ENCODE measurements at places on chromosomes 5 and 9.
A peak's percentile ranks its signal among the peaks of the same experiment; 100 is the strongest.

- no peak for DNase-seq
These were observed 374.9 kb upstream of the IRX1 start for GRCh38 chr5:3220638-3221288.

GRCh38 chr5:3382782-3383181 is 212.8 kb upstream of the IRX1 start:
- DNase-seq, result no peak

GRCh38 chr5:50929174-50929573 is 262.7 kb downstream of the PARP8 start:
- DNase-seq, result no peak

DNA sequence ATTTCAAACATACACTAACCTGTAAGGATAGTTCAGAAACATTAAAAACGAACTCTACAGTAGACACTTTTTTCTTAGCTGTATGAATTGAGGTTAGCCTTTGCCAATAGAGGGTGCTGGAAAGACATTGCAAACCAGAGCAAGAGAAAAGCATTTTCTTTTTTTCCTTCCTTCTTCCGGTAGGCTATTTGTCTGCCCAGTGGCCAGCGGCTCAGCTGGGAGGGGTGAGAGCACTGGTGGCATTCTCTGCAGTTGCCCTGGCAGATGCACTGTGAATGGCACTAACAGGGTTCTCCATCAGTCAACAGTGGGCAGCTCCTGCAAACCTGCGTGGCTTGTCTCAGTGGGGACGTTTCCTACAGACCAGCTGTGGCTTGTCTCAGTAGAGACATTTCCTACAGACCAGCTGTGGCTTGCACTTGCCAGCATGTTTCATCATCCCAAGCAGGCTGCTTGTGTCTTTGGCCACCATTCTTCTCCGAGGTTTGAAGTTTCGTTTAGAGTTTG is 984.5 kb upstream of the CDH18 start:
- DNase-seq, result peak; percentile 17

GRCh38 chr5:95181644-95182043 is 103.2 kb downstream of the MCTP1 start:
- no peak for DNase-seq

GRCh38 chr5:158951436-158952247 is 148.1 kb downstream of the EBF1 start:
- no peak for DNase-seq

- no peak for DNase-seq
These were observed 21.3 kb downstream of the C5orf58 start for GRCh38 chr5:170254056-170254455.

Measured in fibroblast of the conjunctiva (primary cell).